Stimulated activated naive CD8-positive, alpha-beta T cell treated with anti-CD3 and anti-CD28 coated beads, Interleukin-15, Interleukin-2, amounts not matched to agents 100 U/mL and 50 U/mL, for 24 hours (primary cell): ENCODE measurements at places on chromosomes 6 and 20.

DNA sequence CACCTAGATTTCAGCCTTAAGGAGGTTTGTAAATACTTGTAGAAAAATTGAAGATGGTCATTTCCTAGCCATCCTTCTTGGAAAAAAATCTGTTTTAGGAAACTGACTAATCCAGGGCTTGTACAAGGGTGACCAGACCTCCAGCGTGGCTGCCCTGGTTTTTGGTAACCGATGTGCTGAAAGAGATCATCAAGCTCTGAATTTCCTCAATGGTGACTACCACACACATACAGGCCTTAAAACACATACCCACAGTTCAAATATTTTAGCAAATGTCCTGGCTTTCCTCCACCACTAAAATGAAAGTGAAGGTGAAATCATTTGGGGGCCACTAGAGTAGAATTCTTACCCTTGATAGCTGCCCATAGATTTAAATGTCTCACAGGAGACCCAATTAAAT, 215.3 kb upstream of the SUPT3H start:
- no peak for DNase-seq

DNA sequence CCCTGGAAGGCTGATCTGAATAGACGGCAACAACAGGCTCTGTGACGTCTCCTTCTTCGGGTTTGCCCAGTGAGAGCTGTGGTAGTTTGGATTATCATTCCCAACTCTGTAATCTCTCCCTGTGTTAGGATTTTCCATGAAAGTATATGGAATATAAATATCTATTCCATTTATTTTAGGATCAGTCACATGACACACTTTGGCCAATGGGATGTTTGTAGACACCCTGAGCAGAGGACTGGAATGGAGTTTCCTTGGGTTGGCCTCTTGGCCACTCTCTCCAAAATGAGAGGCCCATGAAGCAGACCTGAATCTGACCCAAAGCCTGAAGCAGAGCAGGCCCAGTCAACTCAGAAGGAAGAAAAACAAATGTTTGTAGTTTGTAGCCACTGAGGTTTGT, 37.2 kb upstream of the UBR2 start:
- no peak for DNase-seq

GRCh38 chr6:33571637-33572316, 8.3 kb downstream of the BAK1 start:
- DNase-seq, result no peak

DNA sequence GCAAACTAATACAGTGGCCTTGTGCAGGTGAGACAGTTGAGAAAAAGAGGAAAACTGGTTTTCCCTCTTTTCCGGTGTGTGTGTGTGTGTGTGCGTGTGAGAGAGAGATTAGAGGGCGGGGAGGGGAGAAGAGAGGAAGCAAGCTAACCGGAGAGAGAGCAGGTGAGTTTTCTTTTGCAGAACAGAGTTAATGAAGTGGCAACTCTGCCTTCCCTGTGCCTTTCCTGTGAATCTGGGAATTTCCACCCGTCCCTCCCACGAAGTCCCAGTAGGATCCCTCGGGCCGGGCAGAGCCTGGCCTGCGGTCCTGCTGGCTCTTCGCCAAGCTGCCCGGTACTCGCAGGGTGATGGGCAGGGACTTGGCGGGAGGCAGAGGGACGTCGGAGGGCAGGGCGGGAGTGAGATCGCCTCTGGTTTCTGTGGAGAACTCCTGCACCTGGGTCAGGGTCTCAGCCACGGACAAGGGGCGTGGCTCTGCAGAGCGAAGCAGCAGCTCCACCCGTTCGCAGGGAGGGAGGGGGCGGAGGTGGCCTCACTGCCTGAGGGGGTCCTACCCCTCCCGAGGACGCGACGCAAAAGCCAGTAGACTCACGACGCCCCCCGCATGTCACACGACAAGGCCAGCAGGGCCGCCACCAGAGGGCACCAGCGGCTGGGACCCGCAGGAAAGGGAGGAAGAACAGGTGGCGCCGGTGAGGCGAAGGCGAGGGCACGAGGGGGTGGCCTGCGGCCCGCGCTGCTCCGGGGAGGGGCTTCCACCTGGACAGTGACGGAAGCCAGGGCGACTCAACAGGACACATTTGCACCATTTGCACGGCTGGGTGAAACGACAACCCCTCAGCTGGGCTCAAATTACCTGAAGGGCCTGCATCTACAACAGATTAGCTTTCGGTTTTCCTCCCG, 51.2 kb upstream of the RNF182 start:
- peak; percentile 86 for DNase-seq

- no peak for DNase-seq
Observed at GRCh38 chr6:14202947-14203346, 85.4 kb downstream of the CD83 start.

- no peak for DNase-seq
Observed at GRCh38 chr6:161547617-161548016, 273.8 kb upstream of the AGPAT4 start.

DNA sequence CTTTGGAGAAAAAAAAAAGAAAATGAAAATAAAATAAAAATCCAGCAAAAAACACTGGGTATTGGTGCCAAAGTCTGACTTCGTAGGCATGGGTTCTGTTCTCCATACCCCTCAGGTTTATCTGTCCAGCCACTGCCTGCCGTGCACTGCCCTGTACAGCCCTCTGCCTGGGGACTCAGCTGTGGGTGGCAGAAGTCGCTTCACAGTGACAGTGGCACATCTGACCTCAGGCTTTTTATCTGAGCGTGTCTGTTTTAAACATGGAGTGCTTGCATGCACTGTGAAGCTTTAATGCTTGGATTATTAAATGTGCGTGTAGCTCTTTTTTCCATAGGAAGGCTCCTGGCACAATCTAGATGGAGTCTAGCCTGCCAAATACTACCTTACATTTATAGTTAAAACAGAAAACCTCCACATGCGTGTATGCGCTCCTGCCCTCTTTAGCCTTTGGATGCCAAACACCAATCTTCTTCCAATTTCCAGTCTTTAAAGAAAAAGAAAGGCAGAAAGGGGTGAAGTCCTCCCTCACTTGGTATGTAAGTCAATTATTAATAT, 375.5 kb downstream of the UTRN start:
- DNase-seq, result no peak

- DNase-seq, result no peak
Observed at GRCh38 chr6:132954936-132955335, 140.6 kb downstream of the RPS12 start.

- DNase-seq, result no peak
Observed at GRCh38 chr20:41249411-41250281, 67.9 kb downstream of the ZHX3 start.

GRCh38 chr6:109381747-109382575, at the start of gene CD164:
CD164 (minus strand) TSS chr6:109382467; CDS start chr6:109382378, 89 bp downstream.
- DNase-seq, result peak; percentile 95

DNA sequence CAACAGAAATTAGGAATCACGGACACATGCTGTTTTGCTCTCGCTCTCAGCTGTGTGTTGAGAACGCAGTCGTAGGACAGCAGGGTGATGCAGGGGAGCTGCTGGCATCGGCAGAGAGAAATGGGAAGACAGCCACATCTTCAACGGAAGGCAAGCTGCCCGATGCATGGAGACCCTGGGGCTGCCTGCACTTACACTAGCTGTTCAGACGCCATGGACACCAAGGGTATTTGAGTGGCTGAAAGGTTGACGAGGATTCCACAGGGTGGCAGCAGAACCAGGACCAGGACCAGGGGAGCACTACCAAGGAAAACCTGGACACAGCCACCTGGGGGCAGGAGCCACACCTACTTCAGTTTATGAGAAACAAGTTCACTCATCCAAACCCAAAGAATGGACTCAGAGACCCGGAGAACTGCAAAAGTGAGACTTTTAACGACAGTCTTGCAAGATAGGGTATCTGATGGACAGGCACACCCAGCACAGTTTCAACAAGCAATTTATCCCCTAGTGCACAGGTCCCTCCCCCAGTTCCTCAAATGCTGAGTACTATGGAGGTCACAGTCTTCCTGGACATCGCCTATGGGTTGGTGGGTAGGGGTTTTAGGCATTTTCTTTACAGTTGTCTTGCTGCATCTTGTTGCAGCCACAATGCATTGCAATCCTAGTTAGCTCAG, 56.3 kb upstream of the ENTPD6 start:
- DNase-seq, result no peak

DNA sequence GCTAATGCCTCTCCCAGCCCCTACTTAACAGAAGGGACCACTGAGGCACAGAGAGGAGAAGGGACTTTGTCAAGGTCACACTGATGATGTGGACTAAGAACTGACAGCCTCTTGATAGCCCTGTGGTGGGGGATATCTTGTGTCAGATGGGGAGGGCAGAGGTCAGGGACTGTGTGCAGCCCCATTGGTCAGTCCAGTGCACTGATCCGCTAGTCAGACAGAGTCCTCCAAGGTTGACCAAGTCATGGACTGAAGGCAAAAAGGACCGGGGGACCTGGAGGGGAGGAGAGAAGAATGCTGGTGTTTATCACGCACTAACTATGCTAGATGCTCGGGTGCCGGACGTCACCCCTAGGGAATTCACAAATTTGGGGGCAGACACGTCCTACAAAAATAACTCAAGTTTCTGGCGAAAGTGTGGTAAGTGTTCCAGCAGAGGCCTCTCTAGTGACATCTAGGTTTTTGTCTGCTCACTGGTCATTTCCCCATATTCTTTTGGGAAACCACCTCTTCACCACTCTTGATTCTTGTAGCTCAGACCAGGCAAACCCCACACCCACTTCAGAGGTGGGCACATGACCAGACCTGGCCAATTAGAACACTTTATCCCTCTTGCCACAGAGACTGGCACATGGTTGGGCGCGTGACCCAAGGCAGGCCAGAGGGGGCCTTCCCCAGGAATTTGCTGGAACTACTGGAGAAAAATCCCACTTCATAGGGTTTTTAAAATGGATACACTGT, 21.0 kb downstream of the TCF15 start:
- no peak for DNase-seq

GRCh38 chr6:134835993-134836392, 113.9 kb downstream of the ALDH8A1 start:
- DNase-seq, result no peak

DNA sequence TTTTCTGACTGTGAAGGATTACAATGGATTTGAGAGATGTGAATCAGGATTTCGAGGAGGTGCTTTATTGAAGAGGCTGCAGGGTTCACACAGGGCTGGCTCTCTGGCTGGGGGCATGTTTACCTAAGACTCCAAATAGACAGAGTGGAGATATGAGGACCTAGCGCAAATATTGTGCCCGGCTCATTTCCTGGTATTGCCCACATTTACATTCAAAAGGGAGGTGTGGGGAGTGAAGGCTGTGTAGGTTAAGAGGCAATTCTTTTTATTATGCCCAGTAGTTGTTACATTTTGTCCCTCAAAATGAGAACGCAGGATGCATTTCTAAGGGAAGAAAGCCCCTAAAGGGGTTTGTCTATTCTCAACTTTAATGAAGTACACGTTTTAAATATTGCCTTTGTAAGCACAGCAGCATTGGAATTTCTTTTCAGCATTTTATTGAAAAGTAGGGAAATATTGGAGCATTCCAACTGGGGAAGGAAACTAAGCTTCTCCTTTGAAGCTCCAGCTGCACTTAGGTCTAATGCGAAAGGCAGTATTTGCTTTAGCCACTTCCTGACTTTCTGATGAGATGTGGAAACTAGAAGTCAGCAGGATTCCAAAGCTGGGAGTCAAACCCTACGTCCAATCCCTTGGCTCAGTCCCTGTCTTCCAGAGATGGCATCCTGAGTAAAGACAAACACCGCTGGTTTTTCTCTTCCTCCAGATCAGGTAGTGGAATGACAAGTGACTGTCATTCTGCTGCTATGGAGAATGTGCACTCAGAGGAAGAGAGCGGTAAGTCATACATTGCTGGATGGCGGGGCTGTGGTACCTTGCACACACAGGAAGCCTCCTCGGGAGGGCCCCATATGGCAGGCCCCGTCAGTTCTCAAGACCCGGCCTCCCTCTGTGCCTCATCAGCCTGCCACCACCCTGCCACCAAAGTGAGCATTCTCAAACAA, 70.7 kb downstream of the MYB start:
- DNase-seq, result no peak

DNA sequence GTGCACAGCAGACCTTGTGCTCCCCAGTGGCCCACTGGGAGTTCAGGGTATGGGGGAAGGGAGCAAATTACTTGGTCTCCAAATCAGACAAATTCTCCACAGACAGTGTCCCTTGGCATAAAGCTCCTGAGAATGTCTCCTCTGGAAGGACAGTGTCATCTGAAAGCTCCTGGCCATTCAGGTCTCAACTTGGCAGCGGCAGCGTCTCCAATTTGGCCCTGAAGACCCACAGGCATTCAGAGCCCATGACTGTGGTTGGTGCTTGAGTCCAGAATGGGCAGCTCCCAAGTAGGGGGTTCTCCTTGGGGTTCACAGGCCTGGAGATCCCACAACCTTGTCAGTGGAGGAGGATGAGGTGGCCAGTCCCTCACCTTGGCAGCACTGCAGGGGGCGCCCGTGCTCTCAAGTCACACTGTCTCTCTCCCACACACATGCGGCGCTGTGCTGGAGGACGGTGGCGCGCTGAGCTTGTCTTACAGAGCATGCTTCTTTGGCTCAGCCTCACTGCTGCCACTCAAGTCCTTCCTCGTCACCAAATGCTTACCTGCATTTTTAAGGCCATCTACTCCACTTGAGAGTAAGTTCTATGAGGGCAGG, 20.7 kb downstream of the DYNLRB1 start:
- DNase-seq, result peak; percentile 52

GRCh38 chr20:41350408-41350962, 9.9 kb downstream of the LPIN3 start:
- DNase-seq, result no peak

- DNase-seq, result no peak
Observed at GRCh38 chr20:50666709-50667298, 24.5 kb downstream of the RIPOR3 start.

GRCh38 chr20:14012671-14013070, 17.4 kb downstream of the MACROD2 start:
- DNase-seq, result no peak

GRCh38 chr6:75079589-75079988, 126.3 kb downstream of the COL12A1 start:
- no peak for DNase-seq

DNA sequence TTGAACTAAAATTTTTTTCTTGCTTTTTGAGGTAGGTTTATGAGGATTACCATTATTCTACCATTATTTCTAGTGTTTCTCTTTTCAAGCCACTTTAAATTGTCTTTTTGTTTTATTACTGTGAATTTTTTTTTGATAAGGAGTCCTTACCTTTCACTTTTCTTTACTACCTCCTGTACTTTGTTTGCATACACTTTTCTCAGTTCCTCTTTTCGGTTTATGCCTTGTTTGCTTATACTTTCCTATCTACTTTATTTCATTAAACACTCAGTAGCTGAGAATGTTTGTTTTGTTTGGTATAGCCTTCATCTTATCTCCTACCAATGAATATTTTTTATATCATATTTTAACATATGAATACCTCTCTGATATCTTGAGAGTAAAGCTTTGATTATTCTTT, 147.9 kb downstream of the TFAP2B start:
- DNase-seq, result no peak

DNA sequence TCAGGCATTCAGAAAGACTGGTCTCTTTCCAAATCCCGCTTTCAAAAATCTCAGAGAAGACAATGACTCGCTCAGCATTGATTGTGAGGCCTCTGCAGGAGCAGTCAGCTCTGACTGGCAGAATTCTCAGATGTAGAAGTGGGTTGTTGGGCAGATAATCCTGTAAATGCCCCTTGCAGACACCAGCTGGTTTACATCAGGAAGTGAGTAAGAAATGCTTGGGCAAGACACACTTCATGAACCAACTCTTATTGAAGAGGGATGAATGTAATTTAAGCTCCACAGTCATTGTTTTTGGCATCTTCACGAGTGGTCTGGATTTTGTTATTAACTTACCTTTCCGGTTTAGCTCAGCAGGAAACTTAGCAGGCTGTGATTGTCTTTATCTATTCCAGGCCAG, 166.6 kb downstream of the PLCB4 start:
- no peak for DNase-seq

GRCh38 chr6:139375226-139376016, 973 bp upstream of the CITED2 start:
- peak; percentile 87 for DNase-seq
